SHP77 treated with DMSO at 0.1 percent for 48 hours (cell line): ENCODE measurements at places on chromosomes 4 and X.

- peak; percentile 8 for DNase-seq
Measured at GRCh38 chrX:144494074-144494473, 610.2 kb downstream of the UBE2NL start.

- DNase-seq: no peak
Measured at GRCh38 chrX:1528186-1528883, 8.7 kb downstream of the P2RY8 start.

GRCh38 chrX:40719218-40719617 is 16.1 kb downstream of the MED14 start:
- no peak for DNase-seq

DNA sequence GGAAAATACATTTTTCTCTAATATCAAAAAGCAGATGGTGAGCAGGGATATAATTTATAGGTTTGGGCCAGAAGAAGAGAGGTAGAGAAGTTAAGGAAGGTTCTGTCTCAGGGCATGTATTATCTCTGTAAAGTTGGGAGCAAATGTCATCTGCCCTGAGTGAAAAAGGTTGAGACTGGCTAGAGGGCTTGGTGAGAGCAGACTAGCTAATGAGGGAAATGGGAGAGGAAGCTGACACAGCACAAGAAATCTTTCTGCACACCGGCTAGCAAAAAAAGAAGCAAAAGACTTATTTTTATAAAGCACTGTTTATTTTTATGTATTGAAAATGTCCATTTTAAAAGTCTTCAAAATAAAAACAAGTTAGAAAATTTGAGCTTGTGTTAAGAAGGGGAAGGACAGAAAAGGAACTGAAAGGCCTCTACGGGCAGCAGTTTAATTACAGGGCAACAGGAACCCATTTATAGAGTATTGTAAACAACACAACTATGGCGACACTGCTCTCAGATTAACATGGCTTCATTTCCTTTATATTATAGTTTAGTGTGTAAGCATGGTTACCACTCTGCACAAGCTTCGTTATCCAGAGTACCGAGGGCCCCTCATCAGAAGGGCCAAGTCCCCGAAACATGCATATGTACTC is 17.4 kb downstream of the CD40LG start:
- no peak for DNase-seq

GRCh38 chr4:53925050-53925605 is 139.3 kb downstream of the CHIC2 start:
- DNase-seq: no peak

DNA sequence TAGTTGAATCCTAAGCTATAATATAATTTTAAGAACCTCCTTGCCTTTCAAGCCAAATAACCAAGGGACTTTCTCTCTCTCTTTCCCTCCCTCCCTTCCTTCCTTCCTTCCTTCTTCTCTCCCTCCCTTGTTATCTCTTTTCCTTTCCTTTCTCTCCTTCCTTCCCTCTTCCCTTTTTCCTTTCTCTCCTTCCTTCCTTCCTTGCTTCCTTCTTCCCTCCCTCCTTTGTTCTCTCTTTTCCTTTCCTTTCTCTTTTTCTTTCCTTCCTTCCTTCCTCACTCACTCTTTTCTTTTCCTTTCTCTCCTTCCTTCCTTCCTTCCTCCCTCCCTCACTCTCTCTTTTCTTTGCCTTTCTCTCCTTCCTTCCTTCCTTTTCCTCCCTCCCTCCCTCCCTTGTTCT is 42.4 kb downstream of the PDGFRA start:
- DNase-seq: no peak
